ENCODE measurements at places on chromosomes 7 and 10. TPM values are rescaled to one million over a fixed set of nuclear protein-coding genes. Genes with fewer than 3 reads are reported as not detected.

Gene JCAD
- 33.6 TPM for total RNA-seq

DNA sequence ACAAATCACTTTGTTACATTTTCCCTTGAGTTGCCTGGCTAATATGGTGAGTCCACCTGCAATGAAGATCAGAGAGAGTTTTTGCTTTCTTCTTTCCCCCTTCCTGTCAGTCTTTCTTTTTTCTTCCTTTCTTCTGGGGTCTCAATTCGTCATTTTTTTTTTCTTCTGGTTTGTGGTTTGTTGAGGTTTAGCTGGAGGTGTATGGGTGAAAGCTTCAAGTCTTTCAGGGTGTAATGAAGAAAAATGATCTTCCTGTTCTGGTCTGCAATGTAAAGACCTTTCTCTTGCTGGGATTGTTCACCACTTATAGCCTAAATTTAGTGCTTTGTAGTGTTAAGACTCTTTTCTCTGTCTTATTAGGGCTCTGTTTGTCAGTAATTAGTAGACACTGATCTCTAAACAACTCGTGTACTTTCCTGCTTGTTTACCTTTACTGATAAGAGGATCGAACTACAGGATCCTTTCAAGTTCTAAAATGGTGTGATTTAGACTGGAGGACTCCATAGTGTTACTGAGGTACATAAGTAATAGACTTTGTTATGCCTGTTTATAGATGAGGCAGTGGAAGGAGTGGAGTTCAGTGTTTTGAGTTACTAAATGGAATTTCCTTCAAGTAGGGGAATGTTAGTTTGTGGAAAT lies 129.1 kb downstream of the SUGCT start:
- DNase-seq, result no peak

GRCh38 chr10:15461353-15462108 lies 90.4 kb upstream of the FAM171A1 start:
- no peak for DNase-seq

Gene TYSND1
- 10.6 TPM for total RNA-seq

Gene LRRC18
- total RNA-seq, result not detected

Gene PAPSS2
- total RNA-seq, result 13.2 TPM

DNA sequence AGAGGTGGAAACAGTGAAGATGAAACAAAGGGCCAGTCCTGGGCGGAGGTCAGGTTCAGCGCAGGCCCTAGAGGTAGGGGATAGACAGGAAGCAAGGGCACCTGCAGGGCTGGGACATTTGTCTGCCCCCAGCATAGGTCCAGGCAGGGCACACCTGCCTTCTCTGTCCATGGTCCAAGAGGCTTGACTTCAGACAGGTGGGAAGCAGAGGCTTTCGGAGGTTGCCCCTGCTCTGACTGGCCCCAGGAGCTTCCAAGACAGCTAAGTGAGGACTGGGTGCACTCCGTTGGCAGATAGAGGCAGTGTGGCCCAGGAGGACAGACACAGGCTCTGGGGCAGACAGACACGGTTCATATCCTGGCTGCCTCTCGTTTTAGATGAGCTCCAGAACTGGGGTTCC lies 71.6 kb upstream of the GRB10 start:
- no peak for DNase-seq

GRCh38 chr7:72279203-72279602 lies 132.9 kb downstream of the CALN1 start:
- DNase-seq, result no peak

- no peak for DNase-seq
Measured at GRCh38 chr7:105831824-105832535, 44.4 kb downstream of the ATXN7L1 start.

GRCh38 chr10:120593693-120594092 lies 136.7 kb downstream of the PLPP4 start:
- no peak for DNase-seq

GRCh38 chr7:140060788-140061606 lies 1.8 kb downstream of the PARP12 start:
- no peak for DNase-seq

GRCh38 chr7:16845746-16846145 lies 36.0 kb downstream of the AGR3 start:
- no peak for DNase-seq

Gene FOXP2
- 53.2 TPM for total RNA-seq

GRCh38 chr10:86090807-86091206 lies 275.8 kb downstream of the GRID1 start:
- no peak for DNase-seq

DNA sequence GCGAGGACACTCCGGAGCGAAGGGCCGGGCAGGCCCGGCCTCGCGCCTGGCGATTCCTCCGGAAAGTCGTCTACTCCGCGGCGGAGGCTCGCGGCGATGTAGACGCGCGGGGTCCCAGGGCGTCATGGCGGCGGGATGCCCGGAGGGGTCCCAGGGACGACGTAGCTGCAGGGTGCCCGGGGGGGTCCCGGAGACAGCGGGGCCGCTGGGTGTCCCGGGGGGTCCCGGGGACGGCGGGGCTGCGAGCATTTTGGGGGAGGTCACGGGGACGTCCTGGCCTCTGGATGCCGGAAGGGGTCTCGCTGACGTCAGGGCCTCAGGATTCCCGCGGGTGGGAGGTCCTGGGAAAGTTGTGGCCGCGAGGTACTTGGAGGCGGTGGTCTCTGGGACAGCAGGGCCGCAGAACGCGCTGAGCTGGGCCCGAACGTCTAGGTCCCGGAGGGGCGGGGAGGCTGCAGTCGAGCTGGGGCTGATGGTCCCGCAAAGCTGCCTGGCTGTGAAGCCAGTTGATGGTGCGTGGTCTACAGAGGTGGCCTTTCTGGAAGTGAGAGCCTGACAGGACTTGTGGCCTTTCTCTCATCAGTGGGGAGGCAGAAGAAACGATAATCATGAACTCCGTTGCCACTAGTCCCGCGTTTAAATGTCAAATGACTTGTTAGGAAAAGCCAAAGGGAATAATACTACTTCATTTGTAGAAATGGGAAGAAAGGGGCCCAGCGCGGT lies 637 bp downstream of the HSPA14 start:
- peak; percentile 90 for DNase-seq

- DNase-seq, result no peak
Measured at GRCh38 chr7:157664871-157665633, 328.2 kb downstream of the DNAJB6 start.

- DNase-seq, result no peak
Measured at GRCh38 chr10:101716891-101717659, 22.1 kb upstream of the FBXW4 start.

Gene RBP3
- 0.06 TPM for total RNA-seq

DNA sequence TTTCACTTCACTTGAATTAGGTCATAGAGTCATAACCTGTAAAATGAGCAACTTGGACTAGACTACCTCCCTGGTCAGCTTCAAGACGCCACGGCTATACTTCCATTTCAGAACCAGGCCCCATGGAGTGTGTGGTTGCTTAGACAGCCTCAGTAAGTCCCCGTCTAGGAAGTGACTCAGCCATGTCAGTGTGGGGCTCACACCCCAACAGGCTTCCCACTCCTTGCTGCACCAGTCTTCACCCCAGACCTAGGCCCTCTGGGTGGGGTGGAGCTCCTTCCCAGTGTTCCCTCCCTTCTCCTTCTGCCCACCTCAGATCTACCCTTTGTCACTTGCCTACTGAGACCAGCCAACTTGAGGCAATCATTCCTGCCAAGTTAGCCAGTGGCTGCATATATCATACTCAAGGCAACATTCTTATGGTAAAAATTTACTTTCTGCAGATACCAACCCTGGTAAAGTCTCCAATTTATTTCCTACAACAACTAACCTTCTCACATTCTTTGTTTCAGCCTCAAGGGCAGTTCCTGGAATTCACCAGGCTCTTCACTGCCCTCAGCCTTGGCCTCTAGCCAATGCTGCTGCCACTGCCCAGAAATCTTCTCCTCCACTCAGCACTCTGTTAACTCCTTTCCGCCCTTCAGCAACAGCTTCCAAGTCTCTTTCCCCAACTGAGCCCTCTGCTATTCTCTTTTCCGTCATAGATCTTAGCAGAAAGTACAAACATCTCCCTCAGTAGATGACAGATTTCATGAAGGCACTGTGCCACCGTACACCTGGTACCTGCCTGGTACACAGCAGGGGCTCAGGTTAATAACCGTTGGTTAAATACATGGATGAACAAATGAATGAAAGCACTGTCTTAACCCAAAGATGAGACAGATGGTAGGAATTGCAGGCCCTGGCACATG lies 31.3 kb upstream of the ZNRF2 start:
- DNase-seq, result no peak

GRCh38 chr10:116170815-116171250 lies 102.2 kb downstream of the GFRA1 start:
- no peak for DNase-seq

DNA sequence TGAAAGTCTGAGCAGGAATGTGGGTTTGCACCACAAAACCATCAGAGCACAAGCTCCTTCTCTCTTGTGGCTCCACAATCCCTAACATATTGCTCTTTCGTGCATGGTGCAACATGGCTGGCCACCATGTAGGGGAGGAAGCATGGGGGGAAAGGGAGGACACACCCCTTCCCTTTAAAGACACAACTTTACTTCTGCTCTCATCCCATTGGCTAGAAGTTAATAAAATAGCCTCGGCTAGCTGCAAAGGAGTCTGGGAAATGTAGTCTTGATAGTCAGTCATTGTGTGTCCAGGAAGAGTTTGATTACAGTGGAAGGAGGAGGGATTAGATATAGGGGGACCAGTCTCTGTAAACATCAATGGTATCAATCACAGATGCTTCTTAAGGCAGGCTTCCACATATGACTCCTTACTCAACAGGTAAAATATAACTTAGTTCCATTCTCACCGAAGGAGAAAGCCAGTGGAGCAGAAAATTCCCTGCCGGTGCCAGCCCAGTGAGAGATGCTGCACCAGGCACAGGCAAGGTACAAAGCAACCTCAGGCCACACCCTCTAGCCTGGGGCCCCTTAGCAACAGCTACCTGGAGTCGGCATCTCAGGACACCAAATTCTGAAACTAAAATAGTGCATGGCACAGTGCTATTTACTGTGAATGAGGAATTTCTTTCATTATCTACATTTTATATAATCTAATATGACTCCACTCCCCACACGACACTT lies 124.7 kb upstream of the CTBP2 start:
- DNase-seq, result peak; percentile 39

GRCh38 chr7:102197161-102197560 lies 89.5 kb upstream of the SH2B2 start:
- DNase-seq, result no peak

DNA sequence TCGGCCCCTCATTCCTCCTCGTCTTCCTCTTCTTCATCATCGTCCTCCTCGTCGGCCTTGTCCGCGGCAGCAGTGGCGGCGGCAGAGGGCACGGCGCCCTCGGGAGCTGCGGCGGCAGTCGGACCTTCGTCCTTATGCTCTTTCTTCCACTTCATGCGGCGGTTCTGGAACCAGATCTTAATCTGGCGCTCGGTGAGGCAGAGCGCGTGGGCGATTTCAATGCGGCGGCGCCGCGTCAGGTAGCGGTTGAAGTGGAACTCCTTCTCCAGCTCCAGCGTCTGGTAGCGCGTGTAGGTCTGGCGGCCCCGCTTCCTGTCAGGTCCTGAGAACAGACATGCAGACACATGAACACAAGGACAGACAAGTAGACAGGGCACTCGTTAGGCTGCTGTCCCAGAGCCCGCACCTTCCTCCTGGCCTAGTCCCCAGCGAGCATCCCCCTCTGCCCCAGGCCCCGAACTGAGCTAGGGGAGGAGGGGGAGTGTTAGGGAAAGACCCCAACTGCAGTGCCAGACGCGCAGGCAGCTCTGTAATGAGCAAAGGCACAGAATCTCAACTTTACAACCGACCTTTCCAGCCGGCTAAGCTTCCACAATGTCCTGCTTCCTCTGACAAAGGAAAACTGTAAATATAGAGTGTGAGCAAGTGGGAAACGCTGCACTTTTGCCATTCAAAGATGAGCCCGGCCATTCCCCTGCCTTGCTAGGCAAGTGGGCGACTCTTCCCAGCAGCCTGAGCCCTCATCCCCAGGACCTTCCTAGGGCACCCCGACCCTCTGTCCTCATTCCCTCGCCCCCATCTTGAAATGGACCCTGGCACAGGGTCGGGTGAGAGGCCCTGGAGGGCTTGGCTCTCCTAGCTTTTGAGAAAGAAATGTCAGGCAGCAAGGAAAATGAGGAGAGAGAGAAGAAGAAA lies 1.3 kb downstream of the HOXA7 start:
- DNase-seq, result no peak

GRCh38 chr10:114730291-114730690 lies 72.2 kb upstream of the ABLIM1 start:
- DNase-seq, result no peak

DNA sequence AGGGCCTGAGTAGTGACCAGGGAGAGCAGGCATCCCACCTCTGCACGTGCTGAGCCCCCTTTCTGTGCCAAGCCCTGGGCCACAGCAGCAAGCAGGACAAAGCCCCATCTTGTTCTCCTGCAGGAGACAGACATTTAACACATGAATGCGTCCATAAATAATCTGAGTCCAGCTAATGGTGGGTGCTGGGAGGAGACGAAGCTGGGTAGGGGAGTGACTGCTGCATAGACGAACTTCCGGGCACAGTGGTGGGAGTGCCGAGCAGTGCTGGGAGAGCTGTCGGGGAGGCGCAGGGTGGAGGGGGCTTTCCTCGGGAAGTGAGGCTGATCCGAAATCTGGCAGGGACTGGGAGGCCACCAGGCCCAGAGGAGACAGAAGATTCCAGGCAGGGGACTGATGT lies 35.2 kb upstream of the SLC29A3 start:
- no peak for DNase-seq

GRCh38 chr10:100482181-100482833 lies 19.5 kb downstream of the WNT8B start:
- peak; percentile 89 for DNase-seq

- peak; percentile 82 for DNase-seq
Measured at GRCh38 chr7:45920502-45921380, at the start of gene IGFBP3. Gene IGFBP3 (minus strand): TSS chr7:45921272. CDS start chr7:45921140, 132 bp downstream.

DNA sequence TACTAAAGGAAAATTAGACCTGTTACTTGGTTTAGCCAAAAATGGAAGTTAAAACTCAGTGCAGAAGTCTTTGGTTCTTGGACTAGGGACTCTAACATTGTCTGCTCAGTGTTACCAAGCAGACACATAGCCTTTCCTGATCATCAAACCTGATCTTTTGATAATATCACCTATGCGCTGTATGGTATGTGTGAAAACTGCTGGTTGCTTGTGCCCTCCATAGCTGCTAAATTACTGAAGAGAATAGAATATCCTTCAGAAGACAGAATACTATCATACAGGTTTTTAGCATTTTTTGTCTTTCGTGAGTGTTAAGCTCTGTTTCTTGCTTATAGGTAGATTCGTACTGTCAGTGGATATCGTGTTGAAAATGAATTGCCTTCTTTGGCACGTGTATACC lies 68.7 kb downstream of the ST7 start:
- DNase-seq, result no peak

Gene C10orf90
- not detected for total RNA-seq

Gene NXPH1
- total RNA-seq, result not detected

Gene LRRC4
- total RNA-seq, result under 0.01 TPM

- no peak for DNase-seq
Measured at GRCh38 chr10:76009531-76009930, 578.1 kb downstream of the LRMDA start.
